EH (cell line): ENCODE measurements at places on chromosomes 7 and 10.

GRCh38 chr7:74182453-74183090, 8.4 kb downstream of the EIF4H start:
- no peak for DNase-seq

DNA sequence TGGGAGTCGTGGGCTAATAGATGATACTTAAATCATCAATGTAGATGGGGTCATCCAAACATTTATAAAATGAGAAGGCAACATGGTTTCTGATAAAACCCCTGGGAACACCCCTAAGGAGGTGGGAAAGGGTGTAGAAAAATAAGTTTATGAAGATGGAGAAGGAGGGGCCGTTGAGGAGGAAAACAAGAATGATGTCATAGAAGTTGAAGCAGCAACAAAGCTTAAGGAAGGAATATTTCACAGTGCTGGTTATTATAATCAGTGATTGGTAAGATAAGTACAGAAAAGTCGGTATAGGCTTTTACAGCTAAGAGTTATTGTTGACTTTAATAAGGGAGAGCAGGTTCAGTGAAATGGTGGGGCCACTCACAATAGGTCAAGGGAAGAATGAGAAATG, 9.0 kb upstream of the HIBADH start:
- DNase-seq: no peak

- DNase-seq: no peak
These were observed 29.7 kb upstream of the TAS2R16 start for GRCh38 chr7:123024989-123025758.

DNA sequence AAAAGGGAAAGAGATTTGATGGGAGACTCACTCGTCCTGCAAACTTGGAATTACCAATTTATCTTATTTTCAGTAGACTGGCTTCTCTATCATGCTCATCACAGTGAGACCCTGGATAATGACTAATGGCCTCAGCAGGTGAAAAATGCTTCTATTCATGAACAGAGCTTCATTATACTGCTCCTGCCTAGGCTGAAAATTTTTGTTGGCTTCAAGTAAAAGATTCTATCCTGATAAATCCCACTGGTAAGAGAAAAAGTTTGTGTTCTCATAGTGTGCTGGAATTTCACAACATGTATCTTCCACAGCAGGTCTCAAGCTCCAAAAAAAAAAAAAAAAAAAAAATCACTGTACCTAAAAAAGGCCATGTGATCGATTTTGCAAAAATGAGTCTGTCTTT, 329.3 kb upstream of the FZD8 start:
- DNase-seq: peak; percentile 58

DNA sequence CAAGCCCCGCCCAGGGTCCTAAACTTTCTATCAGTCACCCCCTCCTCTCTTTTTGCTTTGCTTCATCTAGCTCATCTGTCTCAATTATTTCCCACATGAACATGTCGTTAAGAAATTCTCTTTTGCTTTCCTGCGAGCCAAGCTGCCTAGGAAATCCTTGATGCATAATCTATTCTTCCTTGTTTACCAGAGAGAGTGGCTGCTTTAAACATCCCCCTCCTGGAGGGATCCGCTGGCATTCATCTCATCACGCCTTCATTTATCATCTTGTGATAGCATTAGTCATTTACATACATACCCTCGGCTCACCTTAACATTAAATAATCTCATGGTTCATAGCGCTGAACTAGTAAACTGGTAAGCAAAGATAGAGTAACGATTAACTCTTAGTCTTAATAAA, 96.7 kb downstream of the ANK3 start:
- no peak for DNase-seq

- no peak for DNase-seq
These were observed 620.0 kb downstream of the CNTNAP2 start for GRCh38 chr7:146736446-146737190.

DNA sequence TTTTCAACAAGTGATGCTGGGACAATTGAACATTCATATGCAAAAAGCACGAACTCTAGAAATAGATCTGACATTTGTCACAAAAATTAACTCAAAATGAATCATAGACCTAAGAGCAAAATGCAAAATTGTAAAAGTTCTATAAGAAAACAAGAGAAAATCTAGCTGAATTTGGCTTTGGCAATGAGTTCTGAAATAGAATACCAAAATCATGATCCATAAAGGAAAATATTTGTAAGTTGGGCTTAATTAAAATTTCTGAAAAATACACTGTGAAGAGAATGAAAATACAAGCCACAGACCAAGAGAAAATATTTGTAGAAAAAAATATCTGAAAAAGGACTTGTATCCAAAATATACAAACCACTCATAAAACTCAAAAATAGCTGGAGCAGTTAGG, 698.8 kb upstream of the CELF2 start:
- DNase-seq: no peak

DNA sequence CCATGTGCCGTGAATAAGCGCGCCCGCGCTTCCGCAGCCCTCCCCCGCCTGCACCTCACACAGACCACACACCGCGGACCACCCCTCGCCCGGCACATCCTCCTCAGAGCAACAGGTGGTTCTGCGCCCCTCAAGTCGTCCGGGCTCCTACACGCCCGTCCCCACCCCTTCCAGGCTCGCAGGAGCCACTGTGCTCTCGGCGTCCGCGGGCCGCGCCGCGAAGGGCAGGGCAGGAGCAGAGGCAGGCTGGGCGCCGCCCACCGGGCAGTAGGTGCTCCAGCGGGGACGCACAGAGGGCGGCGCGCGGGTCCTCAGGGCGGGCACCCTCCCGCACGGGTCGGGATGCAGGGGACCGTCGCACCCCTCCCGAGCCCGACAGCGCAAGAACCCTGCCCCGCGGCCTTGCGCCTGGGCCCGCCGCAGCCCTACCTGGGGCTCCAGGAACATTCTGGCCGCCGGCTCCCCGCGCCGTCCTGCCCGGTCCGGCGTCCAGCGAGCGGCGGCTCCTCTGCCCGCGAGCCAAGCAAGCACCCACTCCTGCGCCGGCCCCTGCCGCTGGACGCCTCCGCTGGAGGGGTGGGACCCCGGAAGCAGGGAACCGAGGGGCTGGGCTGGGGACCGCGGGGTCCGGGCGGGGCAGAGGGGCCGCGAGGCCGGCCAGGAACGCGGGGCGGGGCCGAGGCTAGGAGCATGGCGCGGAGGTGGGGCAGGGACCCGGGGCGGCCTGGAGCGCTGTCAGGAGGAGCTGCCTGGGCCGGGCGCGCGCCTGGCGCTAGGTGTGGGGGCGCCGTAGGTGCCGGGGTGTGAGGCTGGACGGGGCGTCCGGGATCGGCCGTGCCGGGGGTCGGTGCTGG, 37.4 kb downstream of the RASGEF1A start:
- no peak for DNase-seq

GRCh38 chr7:131897790-131898165, 341.4 kb upstream of the PODXL start:
- no peak for DNase-seq

DNA sequence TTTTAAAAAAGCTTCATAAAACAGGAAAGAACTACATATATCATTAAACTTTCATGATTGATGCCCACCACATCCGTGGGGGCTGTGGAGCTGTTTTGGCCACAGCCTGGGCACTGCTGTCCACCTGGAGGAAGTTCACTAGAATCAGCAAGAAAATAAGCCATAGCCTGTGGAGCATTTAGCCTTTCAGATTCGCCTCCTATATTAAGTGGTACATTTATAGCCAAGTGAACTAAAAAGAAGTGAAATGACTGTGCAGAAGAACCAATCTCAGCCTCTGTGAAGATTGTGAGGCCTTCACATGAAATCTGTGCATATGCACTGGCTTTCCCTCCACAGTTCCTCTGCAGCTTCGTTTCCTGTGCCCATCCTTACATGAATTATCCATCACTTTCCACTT, 23.5 kb downstream of the WNT16 start:
- DNase-seq: no peak

GRCh38 chr10:32408690-32409089, 37.2 kb upstream of the CCDC7 start:
- DNase-seq: no peak

- no peak for DNase-seq
These were observed 185.1 kb downstream of the NXPH1 start for GRCh38 chr7:8618441-8619070.

DNA sequence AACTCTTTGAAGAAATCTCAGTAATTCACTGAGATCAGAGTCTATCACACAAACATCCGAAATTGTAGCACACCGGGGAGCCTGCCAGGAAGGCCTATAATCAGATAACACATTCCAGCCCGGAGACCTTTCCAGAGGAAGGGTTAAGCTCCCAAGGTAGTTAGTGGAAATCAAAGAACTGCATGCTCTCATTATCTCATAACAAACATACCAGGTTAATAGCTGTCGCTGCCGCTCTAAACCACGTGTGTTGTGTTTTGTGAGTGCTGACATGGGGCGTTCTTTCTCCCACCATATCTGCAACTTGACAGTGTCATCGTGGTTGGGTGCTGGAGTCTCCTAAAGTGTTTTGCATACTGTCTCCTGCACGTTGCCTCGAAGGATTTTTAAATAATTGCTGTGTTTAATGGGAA, 120.7 kb upstream of the CARD11 start:
- DNase-seq: no peak

DNA sequence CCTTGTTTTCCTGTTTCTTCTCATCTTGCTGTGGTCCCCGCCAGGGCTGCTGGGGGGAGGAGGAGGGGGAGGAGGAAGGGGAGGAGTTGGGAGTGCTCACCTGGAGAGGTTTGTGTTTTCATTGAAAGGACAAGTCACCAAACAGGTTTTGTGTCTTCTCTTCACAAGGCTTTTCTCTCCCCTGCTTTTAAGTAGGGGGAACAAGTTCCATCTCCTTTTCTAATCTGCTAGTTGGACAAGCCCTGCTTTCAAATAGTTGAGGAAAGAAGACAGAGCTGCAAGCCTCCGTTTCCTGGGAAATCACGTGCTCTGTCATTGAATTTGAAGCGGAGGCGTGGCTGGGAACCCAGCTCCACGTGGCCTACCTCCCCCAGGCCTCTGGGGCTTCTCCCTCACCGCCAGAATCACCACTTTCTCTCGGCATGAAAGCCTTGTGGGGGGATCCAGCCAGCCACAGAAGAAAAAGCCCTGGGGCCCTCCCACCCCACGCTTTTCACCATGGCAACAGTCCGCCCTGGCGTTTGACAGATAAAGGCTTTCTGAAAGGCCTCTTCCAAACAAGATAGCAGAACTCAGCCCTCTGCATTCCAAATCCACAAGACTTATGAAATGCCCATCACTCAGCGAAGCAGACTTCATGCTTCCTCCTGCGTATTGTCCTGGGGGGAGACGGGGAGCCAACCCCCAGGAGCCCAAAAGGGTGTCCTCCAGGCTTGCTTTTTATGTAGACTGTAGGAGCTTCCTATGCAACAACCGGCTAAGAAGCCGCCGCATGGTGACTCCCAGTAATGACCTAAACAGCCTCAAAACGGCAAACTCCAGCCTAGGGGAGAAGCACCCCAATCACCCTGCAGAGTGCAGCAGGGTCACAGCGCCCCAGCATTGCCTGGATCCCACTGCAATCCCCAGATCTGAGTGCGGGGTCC, 51.7 kb downstream of the PROSER2 start:
- DNase-seq: peak; percentile 11

GRCh38 chr10:75165684-75166622, 44.6 kb upstream of the VDAC2 start:
- peak; percentile 44 for DNase-seq

DNA sequence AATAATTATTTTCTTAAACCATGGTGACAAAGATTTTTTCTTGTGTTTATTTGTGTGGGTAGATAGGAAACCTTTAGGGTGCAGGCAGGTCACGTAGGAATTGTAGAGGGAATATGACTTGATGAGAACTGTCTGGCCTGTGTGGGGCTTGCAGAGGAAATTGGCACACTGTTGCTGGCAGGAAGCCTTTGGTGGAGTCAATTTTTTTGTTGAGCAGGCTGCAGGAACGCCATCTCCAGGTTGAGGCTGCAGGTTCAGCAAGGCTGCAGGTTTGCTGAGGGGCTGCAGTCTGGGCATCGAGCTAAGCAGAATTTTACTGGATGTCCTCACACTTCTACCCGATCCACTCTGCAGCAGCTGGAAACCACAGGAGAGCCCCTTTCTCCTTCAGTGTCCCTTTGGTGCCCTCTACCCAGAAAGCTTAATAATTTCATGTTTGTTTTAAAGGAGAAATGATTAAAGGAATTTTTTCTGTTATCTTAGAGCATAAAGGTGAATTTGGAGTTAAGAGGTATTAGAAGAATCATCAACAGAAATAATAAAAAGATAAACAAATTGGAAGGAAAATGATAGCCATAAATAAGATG, 37.0 kb downstream of the TBC1D12 start:
- DNase-seq: peak; percentile 22

DNA sequence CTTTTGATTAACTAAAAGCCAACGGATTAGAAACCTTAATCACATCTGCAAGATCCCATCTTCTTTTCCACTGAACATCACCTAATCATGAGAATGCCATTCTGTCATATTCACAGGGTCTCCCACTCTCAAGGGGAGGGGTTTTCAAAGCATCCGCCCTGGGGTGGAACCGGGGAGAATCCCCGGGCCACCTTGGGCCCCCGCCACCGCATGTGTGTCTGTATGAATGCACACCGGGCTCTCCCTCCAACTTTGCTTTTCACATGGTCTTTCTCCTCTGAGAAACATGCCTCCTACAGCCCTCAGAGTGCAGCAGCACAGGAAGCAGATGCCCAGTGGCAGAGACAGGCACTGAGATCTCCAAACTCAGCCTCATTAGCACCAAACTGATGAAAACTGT, 233.2 kb upstream of the PPP2R2D start:
- DNase-seq: no peak

- no peak for DNase-seq
These were observed 401.2 kb downstream of the THSD7A start for GRCh38 chr7:11430841-11431240.

DNA sequence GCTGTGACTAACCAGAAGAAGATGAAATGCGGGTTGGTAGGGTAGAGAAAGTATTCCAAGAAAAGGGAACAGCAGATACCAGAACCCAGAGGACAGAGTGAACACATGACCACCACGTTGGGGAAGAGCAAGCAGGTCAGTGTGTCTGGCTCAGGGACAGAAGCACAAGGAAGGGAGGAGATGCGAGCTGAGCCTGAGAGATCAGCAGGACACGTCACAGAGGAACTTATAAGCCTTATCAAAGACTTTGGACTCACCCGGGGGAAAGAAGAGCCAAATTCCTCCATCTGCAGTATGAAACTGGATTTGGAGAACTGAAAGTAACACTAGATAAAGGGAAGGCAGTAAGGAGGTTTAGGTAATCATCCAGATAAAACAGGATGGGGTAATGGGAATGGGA, 232.1 kb upstream of the NPVF start:
- no peak for DNase-seq

DNA sequence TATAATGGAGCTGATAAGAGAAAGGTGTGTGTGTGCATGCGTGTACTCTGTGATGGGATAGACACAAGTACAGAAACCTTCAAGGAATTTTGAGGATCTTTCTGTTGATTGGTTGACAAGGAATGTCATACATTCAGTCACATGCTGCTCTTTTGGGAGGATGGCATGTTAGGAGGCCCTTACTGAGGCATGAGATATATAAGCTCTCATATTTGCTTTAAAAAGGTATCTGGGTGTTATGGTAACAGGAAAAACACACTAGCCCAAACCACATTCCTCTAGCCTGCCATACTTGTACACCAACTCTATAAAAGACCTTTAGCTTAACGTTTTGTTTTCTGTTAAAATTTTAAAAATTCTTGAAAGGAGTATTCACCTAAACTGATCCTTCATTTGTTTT, 72.5 kb upstream of the EGFR start:
- no peak for DNase-seq

- no peak for DNase-seq
These were observed 4.2 kb downstream of the RNF133 start for GRCh38 chr7:122694697-122695096.
